ENCODE measurements at places on chromosomes 16 and 17.

DNA sequence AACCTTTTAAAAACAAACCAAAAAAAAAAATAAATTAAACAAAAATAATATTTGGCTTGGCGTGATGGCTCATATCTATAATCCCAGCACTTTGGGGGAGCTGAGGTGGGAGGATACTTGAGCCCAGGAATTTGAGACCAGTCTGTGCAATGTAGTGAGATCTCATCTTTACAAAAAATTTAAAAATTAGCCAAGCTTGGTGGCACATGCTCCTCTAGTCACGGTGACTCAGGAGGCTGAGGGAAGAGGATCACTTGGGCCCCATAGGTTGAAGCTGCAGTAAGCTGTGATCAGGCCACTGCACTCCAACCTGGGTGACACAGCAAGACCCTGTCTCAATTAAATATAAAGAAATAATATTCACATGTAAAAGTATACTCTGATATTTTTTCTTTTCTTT lies 12.2 kb downstream of the GNGT2 start:
- DNase-seq = no peak

DNA sequence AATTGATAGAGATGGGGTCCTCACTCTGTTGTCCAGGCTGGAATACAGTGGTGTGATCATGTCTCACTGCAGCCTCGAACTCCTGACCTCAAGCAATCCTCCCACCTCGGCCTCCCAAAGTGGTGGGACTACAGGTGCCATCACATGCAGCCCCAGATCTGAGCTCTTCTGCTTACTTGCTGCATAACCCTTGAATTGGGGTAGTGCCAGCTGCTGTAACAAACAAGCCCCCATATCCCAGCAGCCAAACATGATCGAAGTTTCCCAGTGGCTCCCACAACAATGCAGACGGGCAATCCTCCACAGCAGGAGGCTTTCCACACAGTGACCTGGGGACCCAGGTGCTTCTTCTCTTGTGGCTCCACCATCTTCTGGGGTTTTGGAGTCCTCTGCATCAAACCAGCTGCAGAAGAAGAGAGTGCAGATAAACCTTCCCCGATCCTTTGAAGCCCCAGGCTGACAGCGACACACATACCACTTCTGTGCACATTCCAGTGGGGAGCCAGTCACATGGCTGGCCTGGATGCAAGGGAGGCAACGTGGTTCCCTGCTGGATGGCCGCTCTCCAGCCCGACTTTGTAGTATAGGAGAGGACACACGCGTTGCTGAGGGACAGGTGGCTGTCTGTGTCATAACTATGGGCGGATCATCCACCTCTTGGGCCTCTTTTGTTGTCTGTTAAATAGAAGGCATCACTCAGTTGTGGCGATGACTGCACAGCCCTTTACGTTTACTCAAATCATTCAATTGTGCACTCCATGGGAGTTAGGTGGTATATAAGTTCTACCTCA lies 16.7 kb downstream of the SBK1 start:
- DNase-seq = no peak

DNA sequence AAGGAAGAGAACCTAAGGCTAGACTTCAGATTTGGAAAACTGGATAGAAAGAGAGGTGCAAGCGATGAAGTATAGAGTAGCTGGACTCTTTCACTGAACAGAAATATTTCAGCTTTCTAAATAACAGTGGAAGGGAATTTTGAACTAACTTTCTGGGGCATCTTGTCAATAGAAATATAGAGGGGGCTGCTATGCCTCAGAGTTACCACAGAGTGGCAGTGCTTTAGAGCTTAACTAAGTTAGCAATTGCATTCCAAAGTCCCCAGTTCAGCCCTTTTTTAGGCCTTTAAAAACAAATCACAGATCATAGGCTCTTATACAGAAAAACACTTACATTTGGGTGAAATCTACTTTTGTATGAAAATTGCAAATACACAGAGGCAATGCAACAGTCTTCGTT lies 154.2 kb upstream of the CDH8 start:
- DNase-seq = peak; percentile 63

DNA sequence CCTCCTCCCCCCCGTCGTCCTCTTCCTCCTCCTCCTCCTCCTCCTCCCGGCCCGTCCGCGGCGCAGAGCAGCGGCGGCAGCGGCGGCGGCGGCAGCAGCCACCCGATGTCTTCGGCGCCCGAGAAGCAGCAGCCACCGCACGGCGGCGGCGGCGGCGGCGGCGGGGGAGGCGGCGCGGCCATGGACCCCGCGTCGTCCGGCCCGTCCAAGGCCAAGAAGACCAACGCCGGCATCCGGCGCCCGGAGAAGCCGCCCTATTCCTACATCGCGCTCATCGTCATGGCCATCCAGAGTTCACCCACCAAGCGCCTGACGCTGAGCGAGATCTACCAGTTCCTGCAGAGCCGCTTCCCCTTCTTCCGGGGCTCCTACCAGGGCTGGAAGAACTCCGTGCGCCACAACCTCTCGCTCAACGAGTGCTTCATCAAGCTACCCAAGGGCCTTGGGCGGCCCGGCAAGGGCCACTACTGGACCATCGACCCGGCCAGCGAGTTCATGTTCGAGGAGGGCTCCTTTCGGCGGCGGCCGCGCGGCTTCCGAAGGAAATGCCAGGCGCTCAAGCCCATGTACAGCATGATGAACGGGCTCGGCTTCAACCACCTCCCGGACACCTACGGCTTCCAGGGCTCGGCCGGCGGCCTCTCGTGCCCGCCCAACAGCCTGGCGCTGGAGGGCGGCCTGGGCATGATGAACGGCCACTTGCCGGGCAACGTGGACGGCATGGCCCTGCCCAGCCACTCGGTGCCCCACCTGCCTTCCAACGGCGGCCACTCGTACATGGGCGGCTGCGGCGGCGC lies at the start of gene FOXF1:
Gene FOXF1 (plus strand): TSS at position 63 of the 797 bp plus-strand sequence. CDS start 43 bp downstream, at position 106.
- DNase-seq = peak; percentile 26

GRCh38 chr17:74194682-74195081 lies 8.8 kb upstream of the RPL38 start:
- DNase-seq = peak; percentile 44

- no peak for DNase-seq
Observed at GRCh38 chr17:46072998-46073397, 73.9 kb downstream of the STH start.

DNA sequence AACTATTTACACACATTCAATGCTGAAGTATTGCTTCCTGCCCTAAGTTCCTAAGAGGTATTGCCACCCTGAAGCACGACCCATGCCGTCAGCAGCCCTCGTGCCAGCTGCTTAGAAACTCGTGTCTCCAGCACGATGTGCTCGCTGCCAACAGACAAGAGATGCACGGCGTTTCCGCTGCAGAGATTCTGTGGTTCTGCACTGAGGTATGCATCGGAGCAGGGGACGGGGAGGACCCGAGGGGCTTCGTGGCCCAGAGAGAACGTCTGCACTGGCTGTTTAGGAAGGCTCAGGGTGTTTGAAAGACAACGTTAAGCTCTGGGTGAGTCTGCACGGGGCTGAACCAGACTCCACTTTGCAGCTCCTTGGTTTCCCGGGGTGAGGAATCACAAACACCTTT lies 82.7 kb upstream of the CREBBP start:
- peak; percentile 32 for DNase-seq

DNA sequence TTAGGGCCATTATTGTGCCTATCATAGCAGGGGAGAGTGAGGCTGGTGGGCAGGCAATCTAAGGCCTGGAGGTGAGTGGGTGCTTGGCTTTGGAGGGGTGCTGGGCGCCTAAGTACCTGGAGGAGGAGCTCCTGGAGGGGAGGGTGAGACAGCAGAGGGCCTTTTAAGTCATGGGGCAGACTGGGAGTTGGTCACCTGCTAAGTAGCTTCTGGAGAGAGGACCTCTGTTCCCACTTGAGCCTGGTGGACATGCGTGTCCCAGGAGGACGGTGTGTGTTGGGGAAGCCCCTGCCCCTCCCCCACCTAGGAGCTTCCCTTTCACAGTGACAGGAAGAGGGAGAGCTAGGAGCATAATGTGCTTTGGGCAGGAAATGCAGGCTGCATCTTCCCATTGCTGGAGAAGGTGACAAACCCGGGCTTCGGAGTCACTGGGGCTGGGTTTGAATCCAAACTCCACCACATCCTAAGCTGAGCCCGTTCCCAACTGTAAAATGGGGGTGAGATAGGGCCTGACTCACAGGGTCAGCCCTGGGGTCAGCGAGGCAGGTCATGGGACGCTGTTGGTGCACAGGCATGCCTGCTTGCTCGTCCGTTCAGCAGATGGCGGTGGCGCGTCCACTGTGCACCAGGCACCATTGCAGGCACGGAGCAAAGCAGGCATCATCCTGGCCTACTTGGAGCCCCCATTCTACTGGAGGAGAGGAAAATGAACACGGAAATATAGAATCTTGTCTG lies 37.9 kb downstream of the CMIP start:
- DNase-seq = no peak

DNA sequence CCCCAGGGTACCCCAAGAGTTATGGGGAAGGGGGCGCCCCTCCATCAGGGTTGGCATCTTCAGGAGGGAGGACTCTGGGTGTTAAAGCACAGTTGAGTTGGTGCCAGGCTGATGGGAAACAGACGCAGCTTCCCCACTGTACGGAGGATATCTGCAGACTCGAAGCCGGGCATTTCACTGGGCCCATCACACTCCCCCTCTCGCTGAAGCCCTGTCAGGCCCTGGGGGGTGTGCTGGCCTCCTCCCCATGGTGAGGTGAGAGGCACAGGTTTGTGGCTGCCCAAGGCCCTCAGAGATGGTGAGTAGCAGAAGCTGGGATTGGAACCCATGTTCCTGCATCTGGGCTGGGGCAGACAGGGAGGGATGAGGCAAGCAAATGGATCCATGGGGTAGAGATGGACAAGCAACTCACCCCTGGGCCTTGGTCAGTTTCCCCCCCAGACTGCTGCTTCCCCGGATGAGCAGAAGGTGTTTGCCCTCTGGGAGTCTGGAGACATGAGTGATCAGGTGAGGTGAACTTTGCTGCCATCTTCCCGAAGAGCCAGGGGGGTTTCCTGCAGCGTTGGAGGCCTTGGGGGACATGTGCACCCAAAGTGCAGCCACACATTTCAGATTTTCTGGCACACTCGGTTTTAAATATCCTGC lies 31.0 kb downstream of the POLR3E start:
- DNase-seq = no peak

Measured in NCI-H69 (cell line).